ENCODE measurements at places on chromosomes 12 and 14.

GRCh38 chr12:48123169-48123568 lies 4.0 kb downstream of the PFKM start:
- DNase-seq: no peak

- peak; percentile 83 for DNase-seq
These were observed at the start of gene MYL6 for GRCh38 chr12:56158029-56158925. Gene MYL6, plus strand, starts transcription at chr12:56158359. Its CDS starts 43 bp downstream, at chr12:56158402.

GRCh38 chr12:48340943-48341342 lies 9.8 kb downstream of the ZNF641 start:
- DNase-seq: no peak

DNA sequence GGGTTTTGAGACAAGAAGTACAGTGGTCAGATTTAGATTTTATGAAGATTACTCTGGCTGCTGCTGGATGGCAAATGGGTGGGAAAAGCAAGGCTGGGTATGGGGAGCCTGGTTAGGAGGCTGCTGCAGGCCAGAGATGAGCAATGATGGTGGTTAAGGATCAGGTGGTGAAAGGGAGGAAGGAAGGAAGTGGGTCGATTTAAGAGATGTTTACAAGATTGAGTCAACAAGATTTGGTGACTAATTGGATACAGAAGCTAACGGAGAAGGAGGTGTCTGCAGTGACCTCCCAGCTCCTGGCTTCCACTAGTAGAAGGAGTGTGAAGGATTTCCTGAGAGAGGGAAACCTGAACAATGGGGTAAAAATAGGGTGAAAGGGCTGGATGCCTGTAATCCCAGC lies 18.7 kb downstream of the NOS1 start:
- no peak for DNase-seq

DNA sequence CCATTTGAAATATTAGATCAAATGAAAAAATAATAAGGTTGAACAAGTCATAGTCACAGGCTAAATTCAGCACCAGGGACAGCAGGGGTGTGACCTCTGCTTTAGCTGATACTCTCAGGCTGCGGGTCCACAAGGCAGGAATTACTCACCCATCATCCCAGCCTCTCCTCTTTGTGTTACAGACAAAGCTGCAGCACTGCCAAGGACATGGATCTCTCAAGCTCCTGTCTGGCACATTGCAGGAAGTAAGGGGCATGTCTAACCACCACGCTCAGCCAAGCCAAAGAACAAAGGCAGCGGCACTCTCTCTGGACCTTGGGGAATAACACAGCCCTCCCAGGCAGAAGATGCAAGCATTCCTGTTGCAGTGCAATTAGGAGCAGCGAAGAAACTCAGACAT lies 783.8 kb downstream of the VRK1 start:
- DNase-seq: no peak

DNA sequence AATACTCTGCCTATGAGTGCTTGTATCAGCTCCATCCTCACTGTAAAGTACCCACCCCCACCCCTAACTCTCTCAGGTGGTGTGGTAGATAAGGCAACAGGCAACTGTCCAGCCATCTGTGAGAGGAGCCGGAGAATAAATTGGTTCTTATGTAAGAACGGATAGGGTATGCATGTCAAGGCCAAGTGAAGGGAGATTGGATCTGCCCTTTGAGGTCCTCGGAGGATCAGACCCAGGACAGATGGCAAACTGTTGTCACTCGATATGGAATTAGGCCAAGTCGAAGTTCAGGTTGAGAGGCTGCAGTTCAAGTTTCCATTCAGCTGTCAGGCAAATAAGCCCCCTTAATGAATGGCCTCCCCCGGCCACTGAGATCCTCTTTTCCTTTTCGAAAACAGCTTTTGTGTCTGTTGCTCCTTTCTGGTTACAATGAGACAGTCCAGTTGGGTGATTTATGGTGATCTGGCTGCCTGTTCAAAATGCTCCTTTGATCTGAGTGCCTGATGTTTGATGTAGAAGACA lies 120.3 kb downstream of the VRK1 start:
- DNase-seq: no peak

DNA sequence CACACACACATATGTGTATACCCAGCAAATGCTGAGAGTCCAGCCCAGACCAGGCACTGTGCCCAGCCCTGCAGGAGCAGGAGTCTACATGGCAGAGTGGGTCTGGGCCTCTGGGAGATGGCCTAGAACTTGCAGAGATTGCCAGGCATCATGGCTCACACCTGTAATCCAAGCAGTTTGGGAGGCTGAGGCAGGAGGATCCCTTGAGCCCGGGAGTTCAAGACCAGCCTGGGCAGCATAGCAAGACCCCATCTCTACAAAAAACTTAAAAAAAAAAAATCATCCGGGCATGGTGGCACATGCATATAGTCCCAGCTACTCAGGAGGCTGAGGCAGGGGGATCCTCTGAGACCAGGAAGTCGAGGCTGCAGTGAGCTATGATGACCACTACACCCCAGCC lies 20.8 kb upstream of the MLXIP start:
- no peak for DNase-seq

- no peak for DNase-seq
These were observed 6.7 kb upstream of the MTA1 start for GRCh38 chr14:105412771-105413543.

DNA sequence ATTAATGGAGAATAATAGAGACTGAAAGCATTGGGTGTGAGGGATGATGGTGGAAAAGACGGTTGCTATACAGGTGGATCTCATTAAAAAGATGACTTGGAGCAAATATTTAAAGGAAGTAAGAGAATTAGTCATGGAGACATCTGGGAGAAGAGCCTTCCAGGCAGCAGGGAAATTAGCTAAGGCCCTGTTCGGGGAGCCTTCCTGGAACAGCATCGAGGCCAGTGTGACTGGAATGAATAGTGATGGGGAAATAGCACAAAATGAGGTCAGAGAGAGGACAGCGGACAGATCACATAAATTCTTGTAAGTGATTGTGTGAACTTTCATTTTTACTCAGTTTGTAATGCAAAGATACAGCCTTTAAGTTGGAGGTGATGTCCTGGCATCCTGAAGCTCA lies 842.3 kb downstream of the SLC6A15 start:
- no peak for DNase-seq

DNA sequence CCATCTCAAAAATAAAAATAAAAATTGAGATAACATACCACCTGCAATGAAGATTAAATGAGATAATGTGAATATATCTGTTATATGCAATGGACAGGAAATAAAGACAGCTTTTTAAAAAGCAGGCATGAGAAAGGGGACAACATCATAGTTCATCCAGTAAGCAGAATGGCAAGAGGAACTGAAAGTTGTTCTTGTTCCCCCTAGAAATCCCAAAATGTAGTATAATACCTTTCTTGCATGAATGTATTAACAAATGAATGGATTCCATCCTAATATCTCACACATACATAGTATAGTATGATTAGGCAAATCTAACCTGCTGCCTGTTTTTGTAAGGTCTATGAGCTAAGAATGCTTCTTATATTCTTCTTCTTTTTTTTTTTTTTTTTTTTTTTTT lies 31.4 kb downstream of the FGD6 start:
- no peak for DNase-seq

GRCh38 chr12:80704420-80704819 lies 3.0 kb upstream of the MYF6 start:
- DNase-seq: no peak

GRCh38 chr12:45244561-45245343 lies 28.9 kb downstream of the ANO6 start:
- no peak for DNase-seq

- DNase-seq: no peak
These were observed 15.5 kb upstream of the SERPINA9 start for GRCh38 chr14:94491511-94491910.

- DNase-seq: no peak
These were observed 112.7 kb downstream of the PLXNC1 start for GRCh38 chr12:94261119-94261518.

- no peak for DNase-seq
These were observed 78.5 kb downstream of the MDGA2 start for GRCh38 chr14:47596860-47597259.

DNA sequence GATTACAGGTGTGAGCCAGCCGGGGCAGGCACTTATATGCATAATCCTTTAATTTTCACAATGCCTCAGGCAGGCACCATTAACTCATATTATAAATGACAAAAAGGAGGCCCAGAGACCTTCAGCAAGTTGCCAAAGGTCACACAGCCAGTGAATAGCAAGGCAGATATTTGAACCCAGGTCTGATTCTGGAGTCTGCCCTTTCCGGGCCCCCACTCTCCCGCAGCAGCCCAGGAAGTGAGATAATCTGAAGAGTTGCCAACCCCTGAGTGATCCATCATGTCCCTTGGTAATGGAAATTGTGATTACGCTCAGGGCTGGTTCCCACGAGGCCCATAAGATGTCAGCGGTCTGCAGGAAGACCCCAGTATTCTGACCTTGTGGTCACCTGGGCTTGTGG lies 95.3 kb upstream of the MED13L start:
- no peak for DNase-seq

- no peak for DNase-seq
These were observed 1.9 kb downstream of the TOGARAM1 start for GRCh38 chr14:44963775-44964380.

- DNase-seq: no peak
These were observed 51.8 kb upstream of the FBRSL1 start for GRCh38 chr12:132437943-132438700.

DNA sequence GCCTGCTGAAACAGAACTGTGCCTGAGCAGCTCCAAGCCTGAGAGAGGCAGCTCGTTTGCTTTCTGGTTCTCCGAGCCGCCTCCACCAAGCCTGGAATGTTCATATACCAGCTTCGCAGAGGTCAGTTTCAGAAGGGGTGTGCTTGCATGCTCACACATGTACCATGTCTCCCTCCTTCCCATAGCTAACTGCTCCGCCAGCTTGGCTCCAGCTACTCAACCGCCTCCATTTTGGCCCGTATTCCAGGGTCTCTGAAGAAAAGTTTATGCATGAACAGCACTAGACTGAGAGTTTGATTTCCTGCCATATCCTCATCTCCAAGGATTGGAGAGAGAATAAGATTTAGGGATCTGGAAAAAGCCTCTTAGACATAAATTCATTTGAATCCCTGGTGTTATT lies 103.7 kb downstream of the SMOC1 start:
- no peak for DNase-seq

DNA sequence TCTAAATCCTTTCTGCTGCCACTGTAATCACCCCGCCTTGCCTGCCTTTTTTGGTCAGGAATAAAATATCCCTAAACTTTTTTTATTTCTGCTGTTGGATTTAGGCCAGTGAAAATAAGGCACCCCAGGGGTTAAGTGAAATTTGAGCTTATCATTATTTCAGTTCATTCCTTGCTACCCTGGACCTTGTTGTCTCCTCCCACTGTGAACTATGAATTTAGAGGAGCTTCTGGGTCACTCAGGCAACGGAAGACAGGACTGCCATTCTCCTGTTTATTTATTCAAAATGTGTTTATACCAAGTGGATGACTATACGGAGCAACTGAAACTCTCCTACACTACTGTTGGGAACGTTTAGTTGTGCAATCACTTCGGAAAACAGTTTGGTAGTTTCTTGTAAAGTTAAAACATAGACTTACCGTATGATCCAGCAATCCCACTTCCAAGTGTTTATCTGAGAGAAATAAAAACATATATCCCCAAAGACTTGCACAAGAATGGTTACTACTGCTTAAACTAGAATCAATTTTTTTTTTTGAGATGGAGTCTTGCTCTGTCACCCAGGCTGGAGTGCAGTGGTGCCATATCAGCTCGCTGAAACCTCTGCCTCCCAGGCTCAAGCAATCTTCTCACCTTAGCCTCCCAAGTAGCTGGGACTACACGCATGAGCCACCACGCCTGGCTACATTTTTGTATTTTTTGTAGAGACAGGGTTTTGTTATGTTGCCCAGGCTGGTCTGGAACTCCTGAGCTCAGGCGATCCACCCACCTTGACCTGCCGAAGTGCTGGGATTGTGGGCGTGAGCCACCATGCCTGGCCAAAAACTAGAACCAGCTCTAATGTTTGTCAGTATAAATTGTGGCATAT lies 2.3 kb upstream of the TRAFD1 start:
- no peak for DNase-seq

DNA sequence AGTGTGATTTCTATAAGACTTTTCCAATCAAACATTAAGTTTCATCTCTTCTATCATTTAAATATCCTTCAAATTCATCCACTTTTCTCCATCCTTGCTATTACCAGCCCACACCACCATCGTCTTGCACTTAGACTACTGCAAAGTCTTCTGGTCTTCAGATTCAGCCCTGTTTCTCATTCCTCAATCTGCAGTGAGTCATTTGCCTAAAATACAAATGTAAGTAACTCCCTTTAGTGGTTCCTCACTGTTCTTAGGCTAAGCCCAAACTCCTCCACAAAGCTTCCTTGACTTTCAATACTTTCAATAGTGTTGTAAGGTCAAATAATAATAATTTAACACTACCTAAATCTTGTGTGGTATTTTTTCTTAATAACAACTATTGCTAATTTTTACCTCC lies 83.3 kb downstream of the PLEKHG7 start:
- no peak for DNase-seq

- DNase-seq: no peak
These were observed 224.2 kb upstream of the SFSWAP start for GRCh38 chr12:131486451-131487230.

DNA sequence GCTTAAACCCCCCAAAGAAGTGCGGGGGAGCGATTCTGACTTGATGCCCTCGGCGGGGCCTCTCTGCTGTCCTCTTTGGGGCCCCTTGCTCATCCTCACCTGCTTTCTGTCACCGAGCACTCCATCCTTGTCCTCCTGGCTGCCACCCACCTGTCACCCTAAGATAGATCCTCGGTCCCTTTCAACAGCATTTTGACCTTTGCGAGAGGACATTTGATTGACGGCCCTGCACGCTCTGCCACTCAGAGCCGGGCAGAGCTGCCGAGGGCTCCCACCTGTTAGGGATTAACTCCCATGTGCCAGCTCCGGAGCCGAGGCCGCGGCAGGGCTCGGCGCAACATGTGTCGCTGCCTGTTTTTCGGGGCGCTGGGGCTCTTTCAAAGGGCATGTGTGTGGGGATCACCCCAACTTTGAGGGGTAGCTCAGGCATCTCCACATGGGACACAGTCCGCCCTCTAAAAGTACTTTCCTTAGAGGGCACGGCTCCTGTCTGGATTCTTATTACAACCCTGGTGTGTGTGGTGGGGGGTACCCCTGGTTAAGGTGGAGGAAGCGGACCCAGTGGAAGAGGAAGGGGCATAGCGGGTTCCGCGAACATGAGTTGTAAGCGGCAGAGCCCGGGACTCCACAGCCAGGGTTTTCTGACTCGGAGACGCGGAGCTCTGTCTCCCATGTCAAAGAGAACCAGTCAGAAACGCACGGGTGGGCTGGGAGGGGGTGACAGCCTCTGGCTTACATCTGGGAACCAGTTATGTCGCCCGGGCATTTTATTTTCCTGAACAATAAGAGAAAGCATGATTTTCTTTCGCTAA lies 811 bp upstream of the MEG3 start:
- no peak for DNase-seq

DNA sequence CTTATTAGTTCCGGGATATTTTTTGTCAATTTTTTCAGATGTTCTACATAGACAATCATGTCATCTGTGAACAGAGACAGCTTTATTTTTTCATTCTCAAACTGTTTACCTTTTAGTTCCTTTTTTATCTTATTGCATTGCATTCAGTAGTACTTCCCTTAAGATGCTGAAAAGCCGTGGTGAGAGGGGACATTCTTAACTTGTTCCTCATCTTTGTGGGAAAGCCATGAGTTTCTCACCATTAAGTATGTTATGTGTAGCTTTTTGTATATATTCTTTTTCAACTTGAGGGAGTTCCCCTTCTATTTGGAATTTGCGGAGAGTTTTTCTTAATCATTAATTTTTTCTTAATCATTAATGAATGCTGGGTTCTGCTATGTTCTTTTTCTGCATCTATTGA lies 1727.1 kb upstream of the SEL1L start:
- no peak for DNase-seq

Data from stimulated activated CD4-positive, alpha-beta T cell treated with anti-CD3 and anti-CD28 coated beads, Interleukin-4, amount 100 ng/mL, for 1 hour (primary cell).